ENCODE measurements at places on chromosomes 7 and 10.

- DNase-seq: no peak
Measured at GRCh38 chr7:152759949-152760853, 649 bp downstream of the ACTR3B start.

GRCh38 chr7:146345251-146345650, 228.7 kb downstream of the CNTNAP2 start:
- DNase-seq: no peak

GRCh38 chr7:87561102-87561501, 39.6 kb downstream of the ABCB1 start:
- no peak for DNase-seq

DNA sequence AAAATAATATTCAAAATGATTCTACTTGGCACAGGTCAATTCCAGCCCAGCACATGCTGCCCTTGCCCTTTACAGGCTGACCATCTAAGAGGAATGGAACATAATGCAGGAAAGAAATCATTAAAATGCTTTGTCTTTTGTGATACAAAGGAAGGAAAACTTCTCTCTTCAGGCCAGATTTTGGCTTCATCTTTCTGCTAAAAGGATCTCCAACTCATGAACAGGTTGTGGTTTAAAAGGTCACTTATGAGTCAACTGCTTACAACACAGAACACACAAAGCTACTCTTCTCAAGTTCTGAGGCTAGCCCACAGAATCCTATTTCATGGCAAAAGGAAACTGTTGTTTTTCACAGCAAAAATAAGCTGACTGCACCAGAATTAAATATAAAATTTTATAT, 197.1 kb downstream of the DOCK4 start:
- DNase-seq: no peak

DNA sequence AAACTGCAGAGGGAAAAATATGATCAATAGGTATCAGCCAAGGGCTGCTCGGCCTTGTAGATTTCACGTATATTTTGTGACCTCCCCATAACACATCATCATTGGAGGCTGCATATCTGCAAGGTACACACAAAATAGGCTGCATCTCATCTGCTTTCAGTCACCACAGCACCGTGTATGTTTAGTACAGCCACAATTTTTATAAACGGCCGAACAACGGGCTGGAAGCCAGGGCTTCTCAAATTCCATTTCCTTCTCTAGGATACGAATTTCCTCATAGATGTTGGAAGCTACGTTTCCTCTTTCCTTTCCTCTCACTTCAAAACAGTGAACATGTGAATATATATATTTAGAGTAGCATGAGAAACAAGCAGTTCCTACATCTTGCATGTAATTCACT, 20.2 kb upstream of the FOXK1 start:
- DNase-seq: no peak

DNA sequence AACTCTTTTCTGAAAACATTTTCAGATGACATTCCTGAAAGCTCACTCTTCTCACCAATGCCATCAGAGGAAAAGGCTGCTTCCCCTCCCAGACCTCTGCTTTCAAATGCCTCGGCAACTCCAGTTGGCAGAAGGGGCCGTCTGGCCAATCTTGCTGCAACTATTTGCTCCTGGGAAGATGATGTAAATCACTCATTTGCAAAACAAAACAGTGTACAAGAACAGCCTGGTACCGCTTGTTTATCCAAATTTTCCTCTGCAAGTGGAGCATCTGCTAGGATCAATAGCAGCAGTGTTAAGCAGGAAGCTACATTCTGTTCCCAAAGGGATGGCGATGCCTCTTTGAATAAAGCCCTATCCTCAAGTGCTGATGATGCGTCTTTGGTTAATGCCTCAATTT, 16.5 kb downstream of the ANLN start:
- no peak for DNase-seq

- no peak for DNase-seq
Measured at GRCh38 chr10:126133906-126134656, 237.7 kb downstream of the FANK1 start.

GRCh38 chr10:51707392-51707791, 8.0 kb upstream of the CSTF2T start:
- DNase-seq: no peak

- DNase-seq: no peak
Measured at GRCh38 chr10:4653160-4653559, 172.8 kb upstream of the AKR1E2 start.

- no peak for DNase-seq
Measured at GRCh38 chr10:7545261-7545660, 121.5 kb downstream of the ITIH5 start.

GRCh38 chr7:134022286-134022911, 104.7 kb upstream of the LRGUK start:
- no peak for DNase-seq

DNA sequence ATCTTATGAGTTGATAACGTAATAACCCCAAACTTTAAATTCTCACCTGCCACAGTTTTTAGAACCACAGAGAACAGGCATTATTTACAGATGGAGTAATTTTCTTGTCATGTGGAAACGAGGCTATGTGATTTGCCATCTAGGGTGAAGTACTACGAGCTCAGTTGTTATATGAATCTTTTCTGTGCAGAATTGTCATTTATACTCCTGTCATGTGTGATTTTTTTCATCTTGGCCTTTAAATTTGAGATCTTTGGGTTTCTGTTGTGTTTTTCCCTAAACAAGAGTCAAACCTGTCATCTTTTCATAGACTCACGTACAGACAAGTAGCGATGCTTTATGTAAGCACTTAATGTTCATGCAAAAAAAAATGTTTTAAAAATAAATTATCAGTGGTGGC, 153.7 kb upstream of the TAC1 start:
- DNase-seq: no peak

DNA sequence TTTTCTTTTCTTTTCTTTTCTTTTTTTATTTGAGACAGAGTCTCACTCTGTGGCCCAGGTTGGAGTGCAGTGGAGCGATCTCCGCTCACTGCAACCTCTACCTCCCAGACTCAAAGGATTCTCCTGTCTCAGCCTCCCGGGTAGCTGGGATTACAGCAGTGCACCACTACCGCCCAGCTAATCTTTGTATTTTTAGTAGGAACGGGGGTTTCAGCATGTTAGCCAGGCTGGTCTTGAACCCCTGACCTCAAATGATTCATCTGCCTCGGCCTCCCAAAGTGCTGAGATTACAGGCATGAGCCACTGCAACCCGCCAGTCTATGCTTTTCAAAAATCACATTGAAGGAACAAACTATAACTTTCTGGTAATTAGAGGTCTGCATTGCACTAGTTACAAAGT, 2.4 kb downstream of the USP6NL start:
- DNase-seq: no peak

- no peak for DNase-seq
Measured at GRCh38 chr7:155053002-155053401, 17.1 kb upstream of the HTR5A start.

GRCh38 chr7:27453702-27454405, 208.8 kb downstream of the HIBADH start:
- DNase-seq: no peak
